ENCODE measurements at places on chromosomes 12 and 14.
A peak's percentile ranks its signal among the peaks of the same experiment; 100 is the strongest.

DNA sequence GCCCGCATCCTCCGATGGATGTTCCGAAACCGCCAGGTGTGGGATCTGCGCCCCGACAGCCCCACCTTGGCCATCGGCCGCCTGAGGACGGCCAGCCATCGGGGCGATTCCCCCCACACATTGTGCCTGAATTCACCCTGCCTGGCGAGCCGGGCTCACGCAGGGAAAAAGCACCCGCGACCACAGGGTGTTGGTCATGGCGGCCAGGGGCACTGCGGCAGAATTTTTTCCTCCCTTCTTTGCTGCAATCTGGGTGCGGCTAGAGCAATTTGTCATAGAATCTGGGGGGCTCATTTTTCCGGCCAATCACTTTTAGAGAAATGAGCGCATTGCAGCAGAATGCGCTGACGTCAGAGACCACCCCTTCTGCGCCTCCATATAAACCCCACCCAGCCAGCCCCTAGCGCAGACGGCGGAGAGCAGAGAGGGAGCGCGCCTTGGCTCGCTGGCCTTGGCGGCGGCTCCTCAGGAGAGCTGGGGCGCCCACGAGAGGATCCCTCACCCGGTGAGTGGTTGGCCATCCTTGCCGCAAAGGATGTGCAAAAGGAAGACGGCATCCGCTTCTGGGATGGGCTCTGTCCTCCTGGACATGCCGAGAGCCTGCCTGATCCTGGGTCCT is at the start of gene MEG3:
MEG3 (plus strand) TSS at position 406 of the 619 bp plus-strand sequence.
- no peak for DNase-seq

DNA sequence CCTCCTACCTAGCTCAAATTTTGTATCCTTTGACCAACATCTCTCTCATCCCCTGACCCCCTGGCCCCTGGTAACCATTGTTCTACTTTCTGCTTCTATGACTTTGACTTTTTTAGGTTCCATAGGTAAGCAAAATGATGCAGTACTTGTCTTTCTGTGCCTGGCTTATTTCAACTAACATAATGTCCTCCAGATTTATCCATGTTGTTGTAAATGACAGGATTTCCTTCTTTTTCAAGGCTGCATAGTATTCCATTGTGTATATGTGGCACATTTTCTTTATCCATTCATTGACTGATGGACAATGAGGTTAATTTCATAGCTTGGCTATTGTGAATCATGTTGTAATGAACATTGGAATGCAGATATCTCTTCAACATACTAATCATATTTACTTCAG is 170.1 kb downstream of the DPY19L2 start:
- no peak for DNase-seq

DNA sequence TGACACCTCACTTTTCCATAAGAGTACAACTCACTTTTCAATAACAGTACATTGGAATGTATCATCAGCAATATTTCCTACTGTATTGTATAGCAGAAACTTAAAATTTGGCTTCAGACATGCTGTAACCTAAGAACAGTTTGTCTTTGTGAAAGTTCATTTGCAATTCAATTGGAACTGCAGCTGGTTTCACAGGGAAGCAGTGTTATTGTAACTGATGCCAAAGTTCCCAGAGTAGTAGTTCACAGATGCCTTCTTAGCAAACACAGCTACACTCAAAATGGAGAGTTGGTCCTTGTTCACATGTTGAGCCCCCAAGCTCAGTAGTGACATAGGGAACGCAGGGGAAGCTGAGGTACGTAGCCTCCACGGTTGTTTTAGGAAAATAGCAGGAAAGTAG is 23.3 kb downstream of the PPP1R36 start:
- DNase-seq: no peak

DNA sequence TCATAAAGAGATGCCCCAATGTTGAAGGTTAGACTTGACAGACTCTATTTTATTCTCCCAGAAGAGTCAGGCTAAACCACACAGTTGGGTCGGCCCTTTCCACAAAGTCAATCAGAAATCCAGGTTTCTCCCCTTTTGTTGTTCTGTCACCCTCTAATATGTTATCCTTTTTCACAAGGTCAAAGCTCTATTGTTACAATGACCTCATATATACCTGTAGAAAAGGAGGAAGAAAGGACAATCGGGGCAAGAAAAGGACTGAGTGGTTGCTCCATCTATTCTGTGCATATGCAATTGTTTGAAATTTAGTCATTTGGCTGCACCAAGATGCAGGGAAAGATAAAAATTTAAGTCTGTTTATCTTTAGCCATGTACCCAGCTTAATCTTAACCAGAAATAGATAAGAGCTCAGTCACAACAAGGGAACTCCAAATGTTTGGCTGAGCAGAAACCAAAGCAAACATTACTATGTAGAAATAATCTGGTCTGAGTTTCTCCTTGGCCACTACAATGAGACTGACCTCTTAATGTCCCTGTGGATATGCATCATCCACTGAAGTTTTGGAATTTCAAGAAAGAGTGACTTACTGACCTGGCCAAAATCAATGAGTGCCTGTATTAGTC is 503.7 kb downstream of the GALC start:
- no peak for DNase-seq

GRCh38 chr12:92595663-92596062 is 107.1 kb upstream of the PLEKHG7 start:
- no peak for DNase-seq

DNA sequence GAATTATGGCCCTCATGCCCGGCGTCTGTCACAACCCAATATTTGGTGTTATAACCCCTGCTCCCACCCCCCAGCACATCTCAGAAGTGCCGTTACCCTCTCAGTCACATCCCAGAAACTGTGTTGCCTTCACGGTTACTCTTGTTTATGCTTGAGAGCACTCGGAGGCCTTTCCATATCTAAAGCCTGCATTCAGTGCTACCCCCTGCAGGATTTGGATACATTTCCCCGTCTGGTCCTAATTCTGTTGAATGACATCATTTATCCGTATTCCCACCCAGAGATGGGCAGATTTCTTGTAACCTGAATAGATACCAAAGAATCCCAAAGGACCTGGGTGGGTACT is 19.1 kb upstream of the FOS start:
- DNase-seq: no peak

DNA sequence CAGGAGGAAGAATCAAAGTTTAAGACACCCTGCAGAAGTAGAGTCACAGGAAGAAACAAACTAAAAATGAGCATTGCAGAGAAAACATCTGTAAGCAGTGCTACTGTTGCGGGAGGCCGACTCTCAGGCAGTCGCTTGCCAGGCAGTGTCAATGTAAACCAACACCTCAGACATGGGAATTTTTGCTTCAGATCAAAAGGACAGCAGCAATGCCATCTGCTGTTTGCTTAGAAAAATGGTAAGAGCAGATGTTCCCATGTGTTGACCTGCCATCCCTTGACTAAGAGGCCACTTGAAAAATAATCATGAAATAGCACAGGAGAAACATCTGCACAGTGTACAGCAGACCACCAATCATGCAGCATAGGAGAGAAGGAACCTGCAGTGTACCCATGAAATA is 196.6 kb downstream of the SLC25A21 start:
- DNase-seq: no peak

- DNase-seq: no peak
Observed at GRCh38 chr14:21043387-21043973, 1.3 kb downstream of the RNASE7 start.

DNA sequence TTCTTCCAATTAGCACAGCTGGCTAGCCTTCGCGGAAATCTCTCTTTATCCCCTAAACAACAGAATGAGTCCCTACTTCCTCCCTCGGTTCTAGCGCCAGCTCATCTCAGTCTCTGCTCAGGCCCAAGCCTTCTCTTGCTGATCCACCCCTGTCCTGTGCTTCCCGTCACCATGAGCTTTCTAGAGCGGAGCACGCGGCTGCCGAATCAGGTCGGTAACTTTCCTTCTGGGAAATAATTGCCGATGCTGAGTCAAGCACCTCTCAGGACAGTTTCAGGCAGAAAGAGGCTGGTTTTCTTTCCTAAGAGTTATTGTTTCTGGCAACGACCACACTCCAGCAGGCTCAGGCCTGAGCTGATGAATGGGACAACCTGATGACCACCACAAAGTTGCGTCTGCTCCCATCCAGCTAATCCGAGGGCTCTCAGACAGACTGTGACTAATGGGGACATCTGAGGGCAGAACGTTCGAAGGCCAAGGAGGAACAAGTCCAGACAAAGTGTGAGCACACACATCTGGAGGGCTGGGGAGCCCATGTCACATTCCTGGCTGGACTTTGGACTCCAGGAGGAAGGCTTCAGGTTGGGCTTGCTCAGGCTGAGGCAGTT is 13.6 kb upstream of the GPR68 start:
- no peak for DNase-seq

DNA sequence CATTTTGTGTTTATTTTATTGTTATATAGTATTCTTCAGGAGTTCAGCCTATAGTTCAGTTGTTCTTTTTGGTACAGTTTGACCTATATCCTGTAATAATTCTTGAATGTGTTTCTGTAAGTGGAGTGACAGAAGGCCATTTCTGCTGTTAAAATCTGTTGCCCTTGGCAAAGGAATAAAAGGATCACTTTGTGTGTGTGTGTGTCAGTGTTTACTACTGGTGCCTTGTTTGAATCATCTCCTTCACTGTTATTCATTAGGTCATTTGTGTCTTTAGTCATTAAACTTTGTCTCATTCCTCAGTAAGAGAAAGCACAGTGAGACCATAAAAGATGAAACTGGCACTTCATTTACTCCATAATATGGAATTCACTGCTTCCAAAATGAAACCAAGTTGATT is 130.7 kb downstream of the TMTC2 start:
- no peak for DNase-seq

DNA sequence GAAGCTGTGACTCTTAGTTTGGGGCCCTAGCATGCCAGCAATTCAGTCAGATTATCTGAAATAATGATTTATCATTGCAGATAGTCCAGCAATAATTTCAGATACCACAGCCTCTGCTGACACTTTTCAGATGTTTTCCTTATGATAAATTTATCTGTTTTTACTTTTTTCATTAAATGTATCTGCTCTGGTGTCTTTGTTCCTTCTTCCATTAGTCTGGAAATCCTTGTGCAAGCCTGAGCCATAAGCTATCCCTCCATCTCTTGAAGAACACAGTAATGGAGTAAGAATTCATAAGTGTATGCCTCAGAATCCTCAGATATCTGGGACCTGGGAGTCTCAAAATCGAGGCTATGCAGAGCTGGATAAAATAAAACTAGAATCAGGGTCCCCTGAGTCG is 146.4 kb upstream of the KRR1 start:
- DNase-seq: no peak

GRCh38 chr12:102816816-102817434 is 100.1 kb downstream of the PAH start:
- no peak for DNase-seq

- peak; percentile 22 for DNase-seq
Observed at GRCh38 chr12:64452559-64453329, 824 bp downstream of the TBK1 start.

DNA sequence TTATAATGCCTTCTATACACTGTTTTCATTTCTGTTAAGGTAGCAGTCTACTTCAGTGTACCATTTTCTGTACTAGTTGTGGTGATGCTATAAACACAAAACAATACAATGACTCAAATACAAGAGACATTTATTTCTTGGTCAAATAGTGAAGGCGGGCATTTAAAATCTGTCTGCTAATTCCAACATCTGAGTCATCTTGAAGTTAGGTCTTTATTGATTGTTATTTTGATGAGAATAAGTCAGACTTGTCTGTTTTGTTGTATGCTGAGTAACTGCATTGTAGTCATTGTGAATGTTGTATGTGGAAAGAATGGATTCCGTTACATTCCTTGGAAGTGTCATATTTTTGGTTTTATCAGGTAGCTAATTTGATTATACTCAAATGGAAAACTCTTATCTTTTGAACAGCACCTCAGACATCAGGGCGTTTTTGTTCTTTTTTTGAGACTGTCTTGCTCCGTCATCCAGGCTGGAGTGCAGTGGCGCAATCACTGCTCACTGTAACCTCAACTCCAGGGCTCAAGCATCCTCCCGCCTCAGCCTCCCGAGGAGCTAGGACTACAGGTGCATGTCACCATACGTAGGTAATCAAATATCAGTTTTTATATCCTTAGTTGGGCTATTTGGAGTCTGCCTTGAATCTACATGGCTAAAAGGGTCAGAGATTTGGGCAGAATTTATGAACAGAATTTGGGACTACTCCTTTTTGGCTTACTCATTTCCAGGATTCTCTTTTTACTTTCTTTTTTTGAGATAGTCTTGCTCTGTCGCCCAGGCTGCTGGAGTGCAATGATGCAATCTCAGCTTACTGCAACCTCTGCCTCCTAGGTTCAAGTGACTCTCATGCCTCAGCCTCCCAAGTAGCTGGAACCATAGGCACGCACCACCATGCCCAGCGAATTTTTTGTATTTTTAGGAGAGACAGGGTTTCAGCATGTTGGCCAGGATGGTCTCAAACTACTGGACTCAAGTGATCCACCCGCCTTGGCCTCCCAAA is 56.8 kb downstream of the PAPLN start:
- no peak for DNase-seq

- DNase-seq: no peak
Observed at GRCh38 chr14:47389535-47389934, 285.9 kb downstream of the MDGA2 start.

- DNase-seq: no peak
Observed at GRCh38 chr12:130644566-130644965, 71.5 kb downstream of the RIMBP2 start.

DNA sequence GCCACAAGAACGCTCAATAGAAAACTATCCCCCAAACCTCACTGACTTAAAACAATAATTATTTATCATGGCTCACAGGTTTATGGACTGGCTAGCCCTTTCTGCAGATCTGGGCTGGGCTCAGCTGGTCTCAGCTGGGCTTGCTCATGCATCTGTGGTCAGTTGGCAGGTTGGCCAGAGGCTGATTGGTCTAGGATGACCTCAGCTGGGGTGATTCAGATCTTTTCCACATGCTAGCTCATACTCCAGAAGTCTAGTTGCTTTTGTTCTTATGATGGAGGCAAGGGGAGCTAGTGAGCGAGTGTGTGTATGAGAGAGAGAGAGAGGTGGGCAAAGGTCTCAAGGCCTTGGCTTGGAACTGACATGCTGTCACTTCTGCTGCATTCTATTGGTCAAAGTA is 181.2 kb upstream of the NRXN3 start:
- no peak for DNase-seq

GRCh38 chr14:24944800-24945199 is 105.1 kb downstream of the STXBP6 start:
- DNase-seq: no peak

DNA sequence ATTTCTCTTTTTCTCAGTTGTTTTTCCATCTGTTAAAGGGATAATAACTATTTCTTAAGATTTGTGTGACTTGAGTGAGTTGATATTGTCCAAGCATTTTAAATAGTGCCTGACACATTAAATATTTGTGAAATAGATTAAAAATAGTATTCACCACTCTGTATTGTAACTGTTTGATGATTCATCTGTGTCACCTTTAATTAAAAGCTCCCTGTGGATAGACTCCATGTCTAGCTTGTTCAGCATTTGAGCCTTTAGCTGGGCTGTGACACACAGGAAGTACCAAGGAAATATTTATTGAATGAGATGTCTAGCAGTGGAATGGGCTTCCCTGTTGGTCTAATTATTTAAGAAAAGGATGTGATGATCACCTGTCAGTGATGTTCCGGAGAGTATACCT is 1.8 kb upstream of the GLIPR1L2 start:
- no peak for DNase-seq

DNA sequence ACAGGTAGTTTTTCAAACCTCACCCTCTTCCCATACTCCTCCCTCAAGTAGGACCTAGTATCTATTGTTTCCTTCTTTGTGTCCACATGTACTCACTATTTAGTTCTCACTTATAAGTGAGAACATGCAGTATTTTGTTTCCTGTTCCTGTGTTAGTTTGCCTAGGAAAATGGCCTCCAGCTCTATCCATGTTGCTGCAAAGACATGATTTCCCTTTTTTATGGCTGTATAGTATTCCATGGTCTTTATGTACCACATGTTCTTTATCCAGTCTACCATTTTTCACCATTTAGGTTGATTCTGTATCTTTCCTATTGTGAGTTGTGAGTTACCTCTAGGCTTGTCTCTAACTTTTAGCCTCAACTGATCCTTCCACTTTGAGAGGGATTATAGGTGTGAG is 310.7 kb downstream of the PRKD1 start:
- no peak for DNase-seq
